ENCODE measurements at places on chromosomes 1 and 21.

- DNase-seq, result no peak
These were observed 372.8 kb upstream of the DAB1 start for GRCh38 chr1:57796616-57797015.

DNA sequence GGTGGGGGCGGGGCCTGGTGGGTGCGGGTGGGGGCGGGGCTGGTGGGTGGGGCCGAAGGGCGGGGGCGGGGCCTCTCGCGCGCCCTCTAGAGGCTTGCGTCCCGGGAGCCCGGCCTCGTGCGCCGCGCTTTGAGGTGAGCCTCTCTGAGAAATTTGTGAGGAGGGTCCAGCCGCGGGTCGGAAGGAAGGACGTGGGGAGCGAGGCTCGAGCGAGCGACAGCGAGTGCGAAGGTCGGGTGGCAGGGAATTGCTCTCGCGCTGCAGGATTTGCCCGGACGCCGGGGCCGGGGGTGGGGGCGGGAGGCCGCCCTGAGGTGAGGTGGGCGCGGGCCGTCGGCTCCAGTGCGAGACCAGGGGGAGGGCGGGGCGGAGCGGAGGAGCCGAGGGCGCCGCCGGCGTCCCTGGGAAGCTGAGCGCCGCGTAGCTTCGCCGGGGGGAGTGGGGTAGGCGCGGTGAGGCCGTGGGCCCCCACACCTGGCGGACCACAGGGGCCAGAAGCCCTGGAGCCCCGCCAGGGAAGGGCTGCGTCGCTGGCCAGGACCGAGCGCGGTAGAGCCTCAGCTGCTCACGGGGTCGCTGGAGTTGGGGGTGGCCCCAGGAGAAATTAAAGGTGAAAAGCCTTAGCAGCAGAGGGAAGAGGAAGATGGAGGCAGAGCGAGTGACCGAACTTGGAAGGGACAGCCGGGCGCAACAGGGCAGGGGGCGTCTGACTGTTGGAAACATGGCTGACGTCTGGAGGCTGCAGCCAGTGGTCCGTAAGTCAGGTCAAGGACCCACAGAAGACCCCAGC, 754 bp upstream of the LSS start:
- no peak for DNase-seq

DNA sequence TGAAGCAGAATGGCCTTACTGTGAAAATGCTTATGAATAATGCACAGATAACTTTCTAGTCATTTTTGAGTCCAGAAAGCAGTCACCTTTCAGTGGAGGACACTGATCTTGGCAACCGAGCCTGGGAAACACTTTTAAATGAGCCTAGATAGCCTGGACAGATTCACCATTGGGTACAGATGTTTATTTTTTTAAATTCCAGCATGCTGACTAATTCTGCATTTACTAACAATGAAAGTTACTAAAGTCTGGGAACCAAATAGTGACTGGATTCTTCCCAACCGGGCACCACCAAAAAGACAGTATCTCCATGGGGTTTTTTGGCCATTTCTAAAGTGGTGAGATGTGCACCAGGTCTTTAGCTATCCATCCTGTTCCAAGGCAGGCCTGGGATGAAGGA, 3.3 kb upstream of the FMOD start:
- no peak for DNase-seq

- no peak for DNase-seq
These were observed 122.5 kb downstream of the ELAVL4 start for GRCh38 chr1:50231209-50231608.

- no peak for DNase-seq
These were observed 24.4 kb downstream of the VANGL1 start for GRCh38 chr1:115666206-115666605.

DNA sequence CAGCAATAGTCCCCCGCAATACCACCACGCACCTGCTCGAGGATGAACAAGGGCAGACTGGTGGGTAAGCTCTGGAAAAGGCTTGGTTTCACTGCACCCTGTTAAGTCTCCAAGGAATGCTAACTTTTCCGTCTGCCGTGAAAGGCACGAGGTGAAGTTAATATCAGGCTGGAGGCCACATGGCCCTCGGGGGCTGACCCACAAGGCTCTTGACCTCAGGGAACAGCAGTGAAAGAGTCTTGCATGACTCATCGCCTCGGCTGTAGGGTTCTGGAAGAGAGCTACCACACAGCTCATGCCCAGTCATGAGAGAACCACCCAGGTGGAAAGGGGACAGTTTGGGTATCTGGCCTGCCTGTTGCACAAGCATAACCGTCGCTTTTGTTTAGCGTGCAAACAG, 24.7 kb downstream of the SCCPDH start:
- no peak for DNase-seq

GRCh38 chr1:37486680-37487618, 12.6 kb downstream of the ZC3H12A start:
- DNase-seq, result no peak

- no peak for DNase-seq
These were observed 17.4 kb upstream of the KCNAB2 start for GRCh38 chr1:6028042-6028850.

GRCh38 chr21:31647650-31648049, 11.8 kb upstream of the SOD1 start:
- DNase-seq, result no peak

DNA sequence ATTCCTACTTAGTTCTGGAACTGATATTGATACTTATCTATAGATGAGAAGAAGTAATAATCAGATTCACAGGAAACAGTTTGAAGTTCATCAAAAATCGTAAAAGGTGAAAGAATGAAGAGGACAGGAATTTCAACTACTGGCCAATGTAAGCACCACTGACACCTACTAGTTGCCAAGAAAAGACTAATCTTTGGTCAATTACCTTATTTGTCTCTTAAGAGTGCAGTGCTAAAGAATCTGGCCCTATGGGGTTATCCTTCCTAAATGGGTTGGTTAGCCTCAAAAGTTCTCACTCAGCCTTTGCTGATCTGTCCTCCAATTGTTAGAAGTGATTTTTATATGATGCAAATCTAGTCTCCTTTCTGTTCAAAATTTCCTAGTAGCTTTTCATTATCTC, 29.5 kb downstream of the ADSS2 start:
- DNase-seq, result no peak
